Activated CD4-positive, alpha-beta memory T cell treated with anti-CD3 and anti-CD28 coated beads for 36 hours (primary cell): ENCODE measurements at places on chromosomes 4 and X.
A peak's percentile ranks its signal among the peaks of the same experiment; 100 is the strongest.

DNA sequence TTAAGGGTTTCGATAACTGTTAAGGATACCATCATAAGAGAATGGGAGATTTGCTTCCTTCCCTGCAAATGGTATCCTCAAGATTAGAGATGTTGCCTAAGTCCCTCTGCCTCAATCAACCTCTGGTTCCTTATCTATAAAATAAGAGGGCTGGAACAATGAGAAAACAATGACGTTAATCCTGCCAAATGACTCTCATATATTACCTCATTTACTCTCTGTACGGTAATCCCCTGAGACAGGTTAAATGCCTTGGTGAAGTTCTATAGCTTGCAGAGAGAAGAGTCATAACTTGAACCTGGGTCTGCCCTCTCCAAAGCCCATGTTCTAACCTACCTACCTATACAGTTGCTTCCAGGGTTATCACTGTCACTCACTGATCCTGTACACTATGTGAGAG lies 100.2 kb upstream of the OTUD4 start:
- DNase-seq: no peak
- H3K4me3 ChIP-seq: no peak overlapping the region
- H3K27ac ChIP-seq: no peak overlapping the region
- no peaks in the 10 kb centered on the region for H3K4me1 ChIP-seq
- peaks cover 3% of the 10 kb centered on the region for H3K27me3 ChIP-seq
- no peaks in the 10 kb centered on the region for H3K36me3 ChIP-seq

GRCh38 chrX:55008571-55009358 lies 8.6 kb downstream of the APEX2 start:
- H3K36me3 ChIP-seq: peaks cover 23% of the 10 kb centered on the region
- no peak overlapping the region for H3K27ac ChIP-seq
- peak; percentile 13 for DNase-seq
- H3K4me3 ChIP-seq: no peak overlapping the region
- H3K27me3 ChIP-seq: no peaks in the 10 kb centered on the region
- peaks cover 9% of the 10 kb centered on the region for H3K4me1 ChIP-seq

DNA sequence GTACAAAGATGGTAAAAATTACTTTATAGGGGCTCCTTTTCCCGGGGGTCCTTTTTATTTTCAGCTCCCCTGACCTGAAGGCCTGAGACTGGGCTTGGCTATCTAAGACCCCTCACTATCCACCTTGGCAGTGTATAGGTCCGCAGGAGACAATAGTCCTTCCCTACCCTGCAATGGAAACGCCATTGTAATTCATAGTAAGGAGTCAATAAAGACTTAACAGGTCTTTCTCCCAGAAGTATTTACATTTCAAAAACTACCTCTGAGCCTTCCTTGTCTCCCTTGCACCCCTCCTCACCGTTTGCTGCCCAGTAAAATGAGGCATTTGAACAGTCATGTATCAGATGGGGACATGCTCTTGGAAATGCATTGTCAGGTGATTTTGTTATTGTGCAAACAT lies 401.2 kb upstream of the CNKSR2 start:
- DNase-seq: no peak
- no peaks in the 10 kb centered on the region for H3K4me1 ChIP-seq
- H3K36me3 ChIP-seq: no peaks in the 10 kb centered on the region
- H3K4me3 ChIP-seq: no peak overlapping the region

DNA sequence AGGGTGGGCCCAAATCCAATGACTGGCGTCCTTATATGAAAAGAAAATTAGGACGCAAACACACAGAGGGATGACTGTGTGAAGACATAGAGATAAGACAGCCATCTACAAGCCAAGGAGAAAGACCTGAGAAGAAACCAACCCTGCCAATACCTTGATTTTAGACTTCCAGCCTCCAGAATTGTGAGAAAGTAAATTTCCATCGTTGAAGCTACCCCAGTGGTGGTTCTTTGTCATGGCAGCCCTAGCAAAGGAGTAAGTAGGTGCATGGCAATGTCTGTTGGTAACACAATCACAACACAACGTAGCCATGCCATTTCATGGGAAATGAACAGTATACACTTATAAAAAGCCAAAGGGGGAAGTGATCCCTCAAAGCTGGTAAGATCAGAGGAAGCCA lies 25.3 kb downstream of the SMIM20 start:
- DNase-seq: no peak
- H3K36me3 ChIP-seq: no peaks in the 10 kb centered on the region
- peaks cover 20% of the 10 kb centered on the region for H3K27me3 ChIP-seq
- peaks cover 24% of the 10 kb centered on the region for H3K4me1 ChIP-seq
- H3K27ac ChIP-seq: peak overlapping the region; percentile 82

- H3K27me3 ChIP-seq: no peaks in the 10 kb centered on the region
- DNase-seq: no peak
- H3K4me3 ChIP-seq: no peak overlapping the region
- no peaks in the 10 kb centered on the region for H3K4me1 ChIP-seq
- no peaks in the 10 kb centered on the region for H3K36me3 ChIP-seq
Observed at GRCh38 chr4:162865102-162865501, 301.6 kb downstream of the NAF1 start.

DNA sequence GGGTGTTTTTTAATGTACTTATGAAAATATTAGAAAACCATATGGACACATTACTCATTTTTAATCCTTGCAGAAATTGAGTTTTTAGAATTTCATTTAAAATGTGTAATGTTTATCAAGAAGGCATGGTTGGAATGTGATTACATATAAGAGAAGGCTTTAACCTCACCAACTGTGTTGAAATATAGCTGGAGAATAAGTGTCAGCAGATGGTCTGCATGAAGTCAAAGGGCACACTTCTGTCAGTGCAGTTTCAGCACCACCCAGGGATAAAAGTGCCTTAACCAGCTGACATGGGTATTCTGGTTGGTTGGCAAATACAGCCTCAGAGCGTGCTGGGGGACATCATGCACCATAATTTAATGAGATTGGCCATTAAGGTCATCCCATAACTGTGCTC lies 21.2 kb upstream of the ANTXR2 start:
- peaks cover 8% of the 10 kb centered on the region for H3K4me1 ChIP-seq
- DNase-seq: no peak
- H3K27ac ChIP-seq: no peak overlapping the region
- no peaks in the 10 kb centered on the region for H3K36me3 ChIP-seq

DNA sequence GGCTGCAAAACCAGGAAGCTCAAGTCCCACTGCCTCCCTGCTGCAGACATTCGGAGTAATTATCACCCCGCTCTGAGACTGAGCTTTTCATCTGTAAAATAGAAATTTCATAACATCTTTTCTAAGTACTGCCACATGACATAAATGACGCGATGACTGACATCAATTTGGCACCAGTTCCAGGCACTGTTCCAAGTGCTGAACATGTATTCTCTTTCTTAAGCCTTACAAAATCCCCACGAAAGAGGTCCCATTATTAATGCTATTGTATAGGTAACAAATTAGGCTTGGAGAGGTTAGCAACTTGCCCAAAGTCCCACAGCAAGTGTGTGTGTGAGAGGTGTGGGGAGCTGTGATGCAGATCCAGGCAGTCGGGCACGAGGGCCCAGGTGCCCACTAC lies 56.4 kb downstream of the SLC2A9 start:
- H3K36me3 ChIP-seq: no peaks in the 10 kb centered on the region
- H3K27me3 ChIP-seq: no peaks in the 10 kb centered on the region
- no peak overlapping the region for H3K27ac ChIP-seq
- no peaks in the 10 kb centered on the region for H3K4me1 ChIP-seq
